ENCODE measurements at places on chromosomes 3 and 15. TPM values are rescaled to one million over a fixed set of nuclear protein-coding genes. Genes with fewer than 3 reads are reported as not detected.

GPR149 gene
- 0.16 TPM for polyA plus RNA-seq

GANC gene
- 15.7 TPM for polyA plus RNA-seq

GHSR gene
- polyA plus RNA-seq = not detected

PFN2 gene
- 256 TPM for polyA plus RNA-seq

CCR3 gene
- polyA plus RNA-seq = not detected

TNNC1 gene
- polyA plus RNA-seq = 622 TPM

KY gene
- 48.4 TPM for polyA plus RNA-seq

PSTPIP1 gene
- polyA plus RNA-seq = 2.5 TPM

NR2E3 gene
- 2.8 TPM for polyA plus RNA-seq

GCSAM gene
- 0.99 TPM for polyA plus RNA-seq

DGKG gene
- 1.8 TPM for polyA plus RNA-seq

NLGN1 gene
- 2.7 TPM for polyA plus RNA-seq

CLEC3B gene
- 79.2 TPM for polyA plus RNA-seq

PLA2G4B gene
- 9.3 TPM for polyA plus RNA-seq

SERINC4 gene
- 0.28 TPM for polyA plus RNA-seq

DAPK2 gene
- polyA plus RNA-seq = 2.4 TPM

SOX14 gene
- polyA plus RNA-seq = not detected

DCLK3 gene
- 2.7 TPM for polyA plus RNA-seq

NANOGP8 gene
- polyA plus RNA-seq = 0.39 TPM

PLA2G4E gene
- polyA plus RNA-seq = 1.3 TPM

SH2D7 gene
- polyA plus RNA-seq = 0.07 TPM
